GM12864 (cell line): ENCODE measurements at places on chromosomes 1 and 21.

- DNase-seq, result no peak
Observed at GRCh38 chr1:87560137-87560536, 231.5 kb downstream of the LMO4 start.

- no peak for DNase-seq
Observed at GRCh38 chr1:116486424-116486823, 84.4 kb downstream of the CD58 start.

DNA sequence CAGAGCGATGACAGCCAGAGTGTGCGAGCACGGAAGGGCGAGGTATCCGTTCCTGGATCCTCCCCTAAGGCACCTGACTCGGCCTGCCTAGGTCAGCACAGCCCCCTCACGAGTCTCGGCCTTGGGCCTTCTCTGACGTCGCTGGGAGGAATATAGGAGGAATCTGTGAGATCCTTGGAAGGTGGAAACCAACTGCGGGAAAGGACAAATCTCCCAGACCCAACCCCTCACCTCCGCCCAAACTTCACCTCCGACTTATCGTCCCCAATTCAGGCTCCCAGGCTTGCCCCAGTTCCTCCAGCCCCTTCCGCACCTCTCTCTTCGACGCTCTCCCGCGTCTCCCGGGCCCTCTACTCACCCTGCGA, 494 bp downstream of the APH1A start:
- DNase-seq, result no peak

DNA sequence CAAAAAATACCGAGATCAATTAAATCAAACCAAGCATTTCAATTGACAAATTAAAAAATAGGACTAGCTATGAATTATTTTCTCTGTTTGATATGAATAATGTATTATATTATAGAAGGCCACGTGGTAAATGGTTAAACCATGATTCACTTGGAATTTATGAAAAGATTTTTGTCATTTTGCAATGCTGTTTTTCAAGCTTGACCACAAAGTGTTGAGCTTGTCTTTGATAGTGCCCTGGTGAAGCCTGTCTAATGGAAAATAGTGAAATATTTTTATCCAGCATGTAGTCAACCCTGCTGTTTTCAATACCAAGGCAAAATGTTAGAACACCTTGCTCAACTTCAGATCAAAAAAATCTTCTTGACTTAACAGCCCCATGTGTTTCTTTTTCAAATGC, 288.0 kb upstream of the PRMT6 start:
- no peak for DNase-seq

DNA sequence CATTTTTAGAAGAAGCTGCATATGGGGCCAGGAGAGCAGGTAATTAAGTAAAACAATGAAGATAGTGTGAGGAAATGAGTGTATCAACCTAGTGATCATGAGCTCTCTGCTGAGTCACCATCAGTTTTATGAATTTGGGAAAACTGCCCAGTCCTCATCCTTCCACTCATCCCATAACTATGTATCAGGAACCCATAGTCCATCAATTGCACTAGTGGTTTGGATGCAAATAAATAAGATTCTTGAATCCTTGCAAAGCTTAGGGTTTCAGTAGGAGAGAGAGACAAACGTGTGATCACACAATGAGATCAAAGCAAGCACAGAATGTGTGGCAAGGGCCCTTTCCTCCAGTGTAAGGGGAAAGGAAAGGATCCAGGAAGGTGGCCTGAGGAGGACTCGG, 145.6 kb downstream of the ZZZ3 start:
- DNase-seq, result no peak

DNA sequence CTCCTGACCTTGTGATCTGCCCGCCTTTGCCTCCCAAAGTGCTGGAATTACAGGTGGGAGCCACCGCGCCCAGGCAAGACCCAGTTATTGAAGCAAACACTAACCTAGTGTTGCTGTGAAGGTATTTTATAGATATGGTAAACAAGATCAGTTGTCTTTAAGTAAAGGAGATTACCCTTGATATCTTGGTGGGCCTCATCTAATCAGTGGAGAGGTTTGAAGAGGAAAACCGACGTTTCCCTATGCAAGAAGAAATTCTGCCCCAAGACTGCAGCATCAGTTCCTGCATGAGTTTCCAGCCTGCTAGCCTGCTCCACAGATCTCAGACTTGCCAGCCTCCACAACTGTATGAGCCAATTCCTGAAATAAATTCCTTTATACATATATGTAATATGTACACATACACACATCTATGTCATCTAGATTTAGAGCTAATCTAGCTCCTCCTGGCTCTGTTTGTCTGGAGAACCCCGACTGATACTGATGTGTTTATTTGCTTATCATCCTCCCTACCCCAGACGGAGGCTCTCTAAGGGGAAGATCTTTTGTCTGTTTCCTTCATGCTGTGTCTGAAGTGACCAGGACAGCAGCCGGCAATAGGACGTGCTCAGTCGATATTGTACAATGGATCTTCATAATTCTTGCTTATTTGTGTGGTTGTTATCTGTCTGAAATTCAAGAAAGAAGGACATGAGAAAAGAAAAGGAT, 90.9 kb downstream of the IER5 start:
- DNase-seq, result no peak

DNA sequence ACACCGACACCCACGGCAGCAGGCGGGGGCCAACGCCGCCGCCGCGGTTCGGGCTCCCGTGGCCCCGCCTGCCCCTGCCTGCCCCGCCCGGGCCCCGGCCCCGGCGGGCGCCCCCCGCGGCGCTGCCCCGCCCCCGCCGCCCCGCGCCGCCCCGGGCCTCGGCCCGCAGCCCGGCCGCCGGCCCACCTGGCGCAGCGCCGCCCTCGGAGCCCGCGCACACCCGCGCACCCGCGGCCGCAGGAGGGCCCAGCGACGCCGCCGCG, at the start of gene WNT3A:
Gene WNT3A, plus strand, starts transcription at position 213 of the 263 bp plus-strand sequence. CDS start 131 bp downstream, outside the sequence.
- DNase-seq, result no peak

DNA sequence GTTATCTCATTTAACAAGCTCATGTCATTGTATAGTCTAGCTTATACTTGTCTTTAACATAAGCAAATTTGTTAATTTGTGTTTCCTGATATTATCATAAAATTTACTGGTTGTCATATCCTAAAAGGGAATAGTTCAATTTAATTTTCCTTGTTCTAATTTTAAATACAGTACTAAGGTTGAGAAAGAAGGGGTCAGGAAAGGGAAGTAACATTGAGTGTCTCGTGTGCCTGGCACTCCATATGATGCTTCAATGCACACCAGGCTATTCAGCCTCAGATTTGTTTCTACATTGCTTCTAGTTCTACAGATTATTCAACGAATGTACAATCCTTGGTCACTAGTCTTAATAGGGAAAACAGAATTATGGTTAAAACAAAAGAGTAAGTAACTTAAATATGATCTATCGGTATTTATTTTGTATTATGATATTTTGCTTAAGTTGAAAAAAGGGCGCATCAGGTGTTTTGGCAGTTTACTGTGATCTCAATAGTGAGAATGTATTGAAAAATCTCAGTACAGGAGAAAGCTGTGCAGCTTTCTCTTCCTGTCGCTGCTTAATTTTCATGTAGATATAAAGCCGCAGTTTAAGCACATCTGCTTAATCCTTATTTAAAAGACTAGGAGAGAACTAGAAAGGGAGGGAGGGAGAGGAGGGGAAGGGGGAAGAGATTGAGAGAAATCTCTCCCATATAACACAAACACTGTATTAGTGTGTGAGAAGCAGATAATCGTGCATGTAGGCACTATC, 13.0 kb downstream of the PTPRC start:
- no peak for DNase-seq

DNA sequence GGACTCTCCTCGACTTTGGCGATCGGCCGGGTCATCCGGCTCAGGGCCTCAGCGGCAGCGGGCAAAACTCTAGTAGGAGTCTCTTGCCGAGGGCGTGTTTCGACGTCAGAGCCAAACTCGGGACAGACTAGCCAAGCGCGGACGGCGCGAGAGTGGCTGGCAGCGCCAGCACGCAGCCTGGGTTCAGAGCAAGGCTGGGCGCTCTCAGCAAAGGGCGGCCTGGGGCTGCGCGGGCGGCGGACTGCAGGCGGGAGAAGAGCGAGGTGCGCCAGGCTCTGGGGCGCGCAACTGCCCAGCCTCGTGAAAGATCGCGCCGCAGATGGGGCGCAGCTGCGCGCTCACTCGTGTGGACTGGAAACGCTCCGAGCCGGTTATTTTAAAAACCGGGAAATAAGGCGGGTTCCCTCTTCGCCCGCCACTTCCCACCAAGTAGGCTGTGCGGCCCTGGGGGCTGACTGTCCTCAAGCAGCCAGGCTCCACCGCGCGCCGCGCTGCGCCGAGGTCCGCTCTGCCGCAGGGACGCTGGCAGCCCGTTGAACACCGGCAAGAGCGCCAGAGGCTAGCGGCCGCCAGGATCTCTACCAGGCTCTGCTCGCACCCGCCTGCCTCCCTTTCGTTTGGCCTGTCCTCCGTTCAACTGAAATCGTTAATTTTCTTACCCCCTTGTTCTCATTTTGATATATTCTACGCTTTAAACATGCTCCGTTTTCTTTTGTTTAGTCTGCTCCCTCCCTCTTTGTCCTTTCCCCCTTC, 2.4 kb downstream of the ALX3 start:
- DNase-seq, result no peak
